ENCODE measurements at places on chromosomes 5 and 9.

GRCh38 chr5:54009357-54009756, 301.0 kb downstream of the ARL15 start:
- no peak for DNase-seq

DNA sequence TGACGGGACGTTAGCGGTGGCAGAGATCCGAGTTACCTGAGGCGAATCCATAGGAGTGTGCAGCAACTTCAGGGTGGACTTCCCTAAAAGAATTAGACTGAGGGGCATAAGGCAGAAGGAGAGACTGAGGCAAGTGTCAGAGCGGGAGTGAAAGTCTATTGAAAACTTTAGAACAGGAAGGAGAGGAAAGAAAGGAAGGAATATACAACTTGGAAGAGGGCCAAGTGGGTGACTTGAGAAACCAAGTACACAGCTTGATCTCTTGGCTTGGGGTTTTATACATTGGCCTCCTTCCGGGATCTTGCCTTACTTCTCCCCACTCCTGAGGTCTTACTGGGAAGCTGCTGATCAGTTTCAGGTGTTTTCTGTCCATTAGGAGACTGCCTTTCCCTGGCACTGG, 84.9 kb downstream of the SNX18 start:
- no peak for DNase-seq

DNA sequence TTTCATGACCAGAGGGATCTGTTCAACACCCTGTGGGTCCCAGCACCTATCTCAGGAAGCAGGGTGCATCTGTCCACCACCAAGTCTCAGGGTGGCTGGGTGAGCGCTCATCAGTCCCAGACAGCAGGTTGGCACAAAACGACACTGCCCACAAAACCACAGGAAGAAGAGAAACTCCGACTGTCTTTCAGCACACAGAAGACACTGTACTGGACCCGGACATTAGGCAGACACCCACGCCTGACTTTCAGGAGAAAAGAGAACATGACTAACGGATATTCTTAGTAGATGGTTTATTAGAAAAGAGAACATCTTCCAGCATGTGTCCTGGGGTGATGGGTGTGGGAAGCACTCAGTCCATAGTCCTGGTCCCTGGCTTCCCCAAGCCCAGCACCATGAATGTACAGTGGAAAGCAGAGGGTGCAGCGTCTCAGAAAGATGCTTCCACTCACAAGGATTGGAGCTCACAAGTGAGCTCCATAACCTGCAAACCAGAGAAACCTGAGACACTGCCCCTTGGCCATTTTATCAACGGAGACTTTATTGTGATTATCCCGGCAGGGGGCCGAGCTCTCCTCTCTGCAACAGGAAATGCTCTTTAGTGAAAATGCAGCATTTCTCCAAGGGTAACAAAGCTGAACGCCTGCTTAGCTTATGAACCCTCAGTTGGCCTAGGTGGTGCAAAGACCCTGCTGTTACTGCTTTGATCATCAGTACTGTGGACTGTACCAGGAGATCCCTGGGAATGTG, 35.8 kb upstream of the LCP2 start:
- peak; percentile 89 for DNase-seq

- DNase-seq, result no peak
These were observed 550.0 kb upstream of the TUSC1 start for GRCh38 chr9:26228273-26228672.

DNA sequence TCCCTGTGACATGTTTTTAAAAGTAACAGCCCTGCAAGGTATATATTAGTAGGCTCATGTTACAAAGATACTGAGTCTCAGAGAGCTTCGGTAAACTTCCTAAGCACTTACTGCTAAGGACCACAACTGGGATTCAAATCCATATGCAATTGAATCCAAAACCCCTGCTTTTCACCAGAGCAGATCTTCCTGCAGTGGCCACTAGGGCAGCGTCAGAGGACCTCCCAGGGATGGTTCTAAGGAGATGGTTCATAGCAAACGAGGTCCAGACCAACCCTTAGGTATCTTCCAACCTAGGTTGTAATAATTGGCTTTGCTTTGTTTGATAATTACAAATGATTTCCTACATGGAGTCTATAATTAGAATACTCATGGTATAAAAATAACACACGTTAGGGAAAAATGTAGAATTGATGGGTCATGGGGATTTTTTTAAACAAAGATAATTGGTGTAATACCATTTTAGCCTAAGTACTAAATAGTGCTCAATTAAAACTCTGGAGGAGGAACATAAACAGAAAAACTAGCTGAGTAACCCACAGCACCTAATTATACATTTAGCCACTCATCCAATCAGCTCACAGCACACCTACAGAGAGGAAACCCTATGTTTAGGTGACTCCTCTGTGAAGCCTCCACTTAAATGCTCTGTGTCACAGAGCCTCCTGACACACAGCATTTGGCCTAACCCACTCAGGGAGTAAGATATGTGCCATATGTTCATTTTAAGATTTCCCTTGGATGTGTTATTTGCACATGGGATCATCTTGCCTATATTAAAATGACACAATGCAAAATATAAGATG, 10.0 kb upstream of the CAST start:
- DNase-seq, result no peak
